ENCODE measurements at places on chromosomes 11 and 22.

- H3K27ac ChIP-seq: no peak overlapping the region
- H3K36me3 ChIP-seq: no peaks in the 10 kb centered on the region
- H3K27me3 ChIP-seq: peaks cover 24% of the 10 kb centered on the region
- no peak for DNase-seq
Observed at GRCh38 chr11:75591371-75591770, 29.3 kb downstream of the SERPINH1 start.

DNA sequence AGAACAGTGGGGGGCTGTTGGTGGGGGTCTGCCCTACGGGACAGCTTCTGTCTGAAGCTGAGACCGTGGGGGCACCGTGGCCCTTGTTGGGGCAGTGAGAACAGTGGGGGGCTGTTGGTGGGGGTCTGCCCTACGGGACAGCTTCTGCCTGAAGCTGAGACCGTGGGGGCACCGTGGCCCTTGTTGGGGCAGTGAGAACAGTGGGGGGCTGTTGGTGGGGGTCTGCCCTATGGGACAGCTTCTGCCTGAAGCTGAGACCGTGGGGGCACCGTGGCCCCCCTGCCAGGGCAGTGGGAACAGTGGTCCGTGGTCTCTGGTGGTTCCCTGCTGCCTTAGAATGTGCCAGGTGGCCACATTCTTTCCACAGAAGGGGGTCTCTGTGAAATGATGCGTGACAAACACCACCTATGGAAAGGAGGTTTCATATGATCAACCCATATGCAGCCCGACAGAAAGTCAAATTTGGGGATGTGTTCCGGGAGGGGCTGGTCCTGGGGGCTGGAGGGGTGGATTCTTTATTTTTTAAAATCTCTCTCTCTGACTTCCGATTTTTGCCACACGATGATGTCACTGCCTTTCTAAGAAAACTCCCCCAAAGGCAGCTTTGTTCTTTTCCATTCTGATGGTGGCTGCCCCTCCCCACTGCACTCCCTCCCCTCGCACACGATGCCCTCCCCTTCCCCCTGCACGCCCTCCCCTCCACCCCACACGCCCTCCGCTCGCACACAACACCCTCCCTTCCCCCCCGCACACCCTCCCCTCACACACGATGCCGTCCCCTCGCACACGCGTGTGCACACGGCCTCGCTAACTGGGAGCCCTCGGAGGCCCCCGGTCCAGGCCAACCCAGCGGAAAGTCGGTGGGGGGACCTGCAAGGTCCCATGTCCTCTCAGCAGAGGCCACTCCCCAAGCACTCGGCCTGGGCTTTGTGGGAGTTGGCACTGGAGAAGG, 1186.5 kb downstream of the BRD1 start:
- no peaks in the 10 kb centered on the region for H3K4me1 ChIP-seq
- no peak overlapping the region for H3K27ac ChIP-seq
- peaks cover 4% of the 10 kb centered on the region for H3K36me3 ChIP-seq
- H3K4me3 ChIP-seq: no peak overlapping the region
- peaks cover 3% of the 10 kb centered on the region for H3K27me3 ChIP-seq

GRCh38 chr11:20363500-20364340, at the start of gene HTATIP2:
Gene HTATIP2 (plus strand): TSS chr11:20363714. CDS start chr11:20364238, 524 bp downstream.
- DNase-seq: no peak
- peaks cover 1% of the 10 kb centered on the region for H3K27me3 ChIP-seq
- peak within 1 kb of the TSS; percentile 84 for H3K27ac ChIP-seq
- H3K4me3 ChIP-seq: peak within 1 kb of the TSS; percentile 86

GRCh38 chr22:19823191-19823901, 31.3 kb downstream of the GNB1L start:
- no peaks in the 10 kb centered on the region for H3K36me3 ChIP-seq
- H3K4me1 ChIP-seq: no peaks in the 10 kb centered on the region
- peaks cover 2% of the 10 kb centered on the region for H3K27me3 ChIP-seq
- no peak for DNase-seq

- no peaks in the 10 kb centered on the region for H3K36me3 ChIP-seq
- no peaks in the 10 kb centered on the region for H3K4me1 ChIP-seq
- DNase-seq: no peak
- no peaks in the 10 kb centered on the region for H3K27me3 ChIP-seq
Observed at GRCh38 chr11:37616291-37616690, 1018.3 kb upstream of the RAG2 start.

DNA sequence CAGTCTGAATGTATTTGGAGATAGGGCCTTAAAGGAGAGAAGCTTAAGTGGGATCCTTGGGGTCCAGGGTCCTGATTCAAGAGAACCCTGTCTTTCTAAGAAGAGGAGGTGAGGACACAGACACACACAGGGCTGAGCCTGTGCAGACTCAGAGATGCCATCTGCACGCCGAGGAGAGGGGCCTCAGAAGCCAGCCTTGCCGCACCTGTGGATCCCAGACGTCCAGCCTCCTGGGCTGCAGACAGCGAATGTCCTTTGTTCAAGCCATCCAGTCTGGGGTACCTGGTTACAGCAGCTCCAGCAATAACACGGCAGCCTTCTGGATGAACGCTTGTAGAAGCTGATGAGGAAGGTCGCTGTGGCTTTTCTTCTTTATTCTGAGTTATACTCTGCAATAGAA, 1086.1 kb downstream of the BRD1 start:
- DNase-seq: no peak
- no peaks in the 10 kb centered on the region for H3K4me1 ChIP-seq
- H3K27ac ChIP-seq: no peak overlapping the region
- peaks cover 18% of the 10 kb centered on the region for H3K36me3 ChIP-seq

DNA sequence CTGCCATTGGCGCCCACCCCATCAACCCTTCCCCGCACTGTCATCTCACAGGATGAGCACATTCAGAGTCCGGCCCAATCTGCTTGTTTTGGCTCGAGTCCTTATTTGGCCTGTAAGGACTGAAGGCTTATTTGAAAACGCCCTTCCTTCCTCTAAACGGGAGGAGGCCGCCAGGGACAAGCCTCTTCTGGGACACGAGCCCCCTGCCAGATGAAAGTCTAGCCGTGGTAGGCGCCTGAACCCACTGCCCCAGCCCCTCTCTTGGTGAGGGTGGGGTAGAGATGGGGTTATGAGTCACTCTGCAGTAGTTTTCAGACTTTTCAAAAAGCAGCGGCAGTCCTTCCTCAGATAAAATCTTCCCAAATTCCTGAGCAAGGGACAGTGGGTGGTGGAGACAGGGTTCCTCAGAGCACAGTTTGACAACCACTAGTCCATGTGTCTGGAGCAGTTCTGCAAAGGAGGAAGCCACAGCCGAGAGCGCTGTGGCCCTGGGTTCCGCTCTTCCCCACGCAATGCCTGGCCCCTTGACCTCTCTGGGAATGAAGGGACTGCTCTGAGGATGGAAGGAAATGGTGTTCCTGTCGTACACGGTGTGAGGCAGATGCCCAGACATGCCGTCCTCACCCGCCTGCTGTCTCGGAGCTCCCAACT, 57.0 kb downstream of the MYH9 start:
- DNase-seq: peak; percentile 65
- peak overlapping the region; percentile 99 for H3K27ac ChIP-seq
- peaks cover 96% of the 10 kb centered on the region for H3K36me3 ChIP-seq
- peaks cover 91% of the 10 kb centered on the region for H3K27me3 ChIP-seq
- peaks cover 100% of the 10 kb centered on the region for H3K4me1 ChIP-seq

DNA sequence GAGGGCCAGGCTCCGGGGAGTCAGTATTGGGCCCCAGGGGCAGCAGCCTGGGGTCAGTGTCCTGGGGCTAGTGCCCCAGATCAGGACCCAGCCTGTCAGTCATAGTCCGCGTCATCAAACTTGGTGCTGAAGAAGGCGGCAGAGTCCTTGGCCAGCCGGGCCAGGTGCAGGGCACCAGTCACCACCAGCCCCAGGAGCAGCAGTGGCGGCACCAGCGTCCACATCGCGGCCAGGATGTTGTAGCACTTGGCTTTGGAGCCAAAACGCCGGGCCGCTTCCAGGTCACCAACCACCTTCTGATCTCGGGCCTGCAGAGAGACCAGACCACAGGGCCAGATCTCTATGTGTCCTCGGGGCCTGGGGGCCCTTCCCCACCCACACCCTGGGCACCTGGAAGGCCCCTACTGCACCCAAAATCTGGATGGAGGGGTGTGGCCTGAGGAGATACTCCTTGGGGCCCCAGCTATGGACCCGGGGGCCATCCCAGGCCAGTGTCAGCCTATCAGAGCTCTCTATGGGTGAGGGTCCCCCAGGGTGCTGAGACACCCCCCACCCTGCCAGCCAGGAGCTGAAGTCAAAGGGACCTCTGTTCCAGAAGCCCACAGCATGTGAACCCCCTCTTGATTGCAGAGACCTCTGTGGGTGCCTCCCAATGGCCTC, 790 bp downstream of the IFITM5 start:
- H3K4me1 ChIP-seq: no peaks in the 10 kb centered on the region
- H3K36me3 ChIP-seq: no peaks in the 10 kb centered on the region
- no peak overlapping the region for H3K4me3 ChIP-seq
- H3K27me3 ChIP-seq: peaks cover 5% of the 10 kb centered on the region
- no peak overlapping the region for H3K27ac ChIP-seq

- no peak overlapping the region for H3K27ac ChIP-seq
- no peak for DNase-seq
- H3K27me3 ChIP-seq: peaks cover 34% of the 10 kb centered on the region
- no peaks in the 10 kb centered on the region for H3K36me3 ChIP-seq
- H3K4me3 ChIP-seq: no peak overlapping the region
Observed at GRCh38 chr11:118212781-118213191, 12.0 kb downstream of the JAML start.

DNA sequence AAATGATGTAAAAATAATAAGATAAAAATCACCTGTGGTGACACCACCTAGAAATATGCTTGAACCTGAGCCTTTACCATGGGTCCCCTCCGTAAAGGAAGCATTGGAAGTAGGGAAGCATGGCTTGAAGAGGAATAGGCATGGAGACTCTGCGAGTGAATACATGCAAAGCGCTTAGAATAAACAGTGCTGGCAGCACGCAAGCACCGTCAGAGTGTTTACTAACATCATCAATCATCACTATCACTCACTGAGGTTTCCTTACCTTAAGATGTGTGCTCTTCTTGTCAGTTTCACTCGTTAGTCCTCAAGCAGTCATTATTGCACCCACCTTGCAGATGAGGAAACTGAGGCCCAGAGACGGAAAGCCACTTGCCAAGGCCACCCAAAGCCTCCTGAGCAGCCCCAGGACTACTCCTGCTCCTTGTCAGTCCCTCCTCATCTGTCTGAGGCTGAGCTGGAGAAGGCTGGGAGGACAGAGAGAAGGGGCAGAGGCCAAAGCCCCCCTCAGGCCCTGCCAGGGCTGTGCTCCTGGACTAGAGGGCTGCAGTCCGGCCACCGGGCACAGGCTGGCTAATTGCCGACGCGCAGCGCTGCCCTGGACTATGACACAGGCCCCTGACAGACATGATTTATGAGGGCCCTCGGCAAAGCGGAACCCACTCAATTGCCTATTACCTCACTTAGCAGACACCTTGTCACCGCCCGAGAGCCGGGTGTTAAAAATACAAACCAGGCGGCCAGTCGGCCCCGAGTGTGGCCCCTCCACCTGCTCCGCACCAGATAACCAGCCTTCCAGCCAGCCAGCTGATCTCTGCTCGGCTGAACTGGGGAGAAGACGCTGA, 168.9 kb downstream of the MN1 start:
- peaks cover 5% of the 10 kb centered on the region for H3K27me3 ChIP-seq
- no peaks in the 10 kb centered on the region for H3K4me1 ChIP-seq
- no peak for DNase-seq
- no peaks in the 10 kb centered on the region for H3K36me3 ChIP-seq

DNA sequence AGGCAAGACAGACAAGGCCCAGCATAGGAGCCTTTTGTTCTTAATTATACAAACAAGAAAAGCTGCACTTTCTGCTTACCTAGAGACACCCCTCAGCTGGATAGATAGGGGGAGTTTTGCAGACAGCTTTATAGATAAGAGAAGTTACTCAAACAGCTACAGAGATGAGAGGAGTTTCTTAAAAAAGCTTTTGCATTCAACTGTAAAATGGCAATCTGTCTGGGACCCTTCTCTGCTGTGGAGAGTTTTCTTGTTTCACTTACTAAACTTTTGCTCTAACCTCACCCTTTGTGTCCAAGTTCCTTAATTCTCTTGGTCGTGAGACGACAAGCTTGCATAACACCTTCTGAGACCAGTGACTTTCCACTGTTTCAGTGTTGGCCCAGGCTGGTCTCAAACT, 103.8 kb upstream of the CHORDC1 start:
- H3K36me3 ChIP-seq: no peaks in the 10 kb centered on the region
- no peak for DNase-seq
- no peaks in the 10 kb centered on the region for H3K4me1 ChIP-seq
- H3K4me3 ChIP-seq: no peak overlapping the region
- H3K27me3 ChIP-seq: no peaks in the 10 kb centered on the region

DNA sequence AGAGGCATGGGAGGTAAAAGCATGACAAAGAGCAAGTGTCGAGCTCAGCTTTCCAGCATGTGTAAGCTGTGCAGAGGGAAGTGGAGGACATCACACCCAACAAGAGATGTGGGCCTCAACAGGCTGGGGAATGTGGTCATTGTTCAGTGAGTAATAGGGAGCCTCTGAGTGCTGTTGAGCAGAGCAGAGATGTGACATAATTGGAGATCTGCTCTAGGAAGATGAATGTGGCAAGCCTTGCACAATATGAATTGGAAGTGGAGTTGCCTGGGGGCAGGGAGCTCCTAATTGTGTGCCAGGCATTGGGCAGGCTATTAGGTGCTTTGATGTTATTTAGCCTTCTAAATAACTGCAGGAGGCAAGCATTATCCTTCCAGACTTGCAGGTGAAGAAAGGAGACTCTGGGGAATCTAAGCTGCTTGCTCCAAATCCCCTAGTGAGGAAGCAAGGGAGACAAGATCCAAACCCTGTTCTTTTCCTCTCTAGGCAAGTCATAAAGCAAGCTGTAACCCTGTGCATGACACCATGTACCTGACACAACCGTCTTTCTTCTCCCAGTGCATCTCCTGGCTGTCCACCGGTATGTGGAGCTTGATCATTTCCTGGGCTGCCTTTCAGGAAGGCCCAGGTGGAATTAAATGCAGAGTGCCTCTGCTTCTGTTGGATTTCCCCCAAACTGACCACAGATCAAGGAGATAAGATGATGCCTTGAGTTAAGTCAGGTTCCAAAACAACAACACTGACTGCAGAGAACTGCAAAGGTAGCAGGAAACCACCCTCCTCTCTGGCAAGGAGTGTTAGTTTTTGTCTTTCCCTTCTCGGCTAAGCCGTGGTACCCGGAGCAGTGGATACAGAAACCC, 221.4 kb downstream of the TENM4 start:
- no peak for DNase-seq
- H3K4me1 ChIP-seq: peaks cover 9% of the 10 kb centered on the region
- H3K27me3 ChIP-seq: no peaks in the 10 kb centered on the region
- H3K36me3 ChIP-seq: peaks cover 18% of the 10 kb centered on the region
- no peak overlapping the region for H3K27ac ChIP-seq

- H3K4me1 ChIP-seq: no peaks in the 10 kb centered on the region
- no peak overlapping the region for H3K27ac ChIP-seq
- no peak overlapping the region for H3K4me3 ChIP-seq
- peaks cover 34% of the 10 kb centered on the region for H3K36me3 ChIP-seq
- no peak for DNase-seq
Observed at GRCh38 chr11:46958777-46959176, 22.2 kb downstream of the CSTPP1 start.

GRCh38 chr22:21803811-21804249, 63.6 kb downstream of the MAPK1 start:
- no peak overlapping the region for H3K4me3 ChIP-seq
- no peaks in the 10 kb centered on the region for H3K27me3 ChIP-seq
- no peak overlapping the region for H3K27ac ChIP-seq
- peaks cover 17% of the 10 kb centered on the region for H3K4me1 ChIP-seq

Measured in HFFc6 (cell line).